Common myeloid progenitor, CD34-positive (primary cell): ENCODE measurements at places on chromosomes 1 and 21.

GRCh38 chr1:165424454-165425216 is 20.3 kb downstream of the RXRG start:
- peak; percentile 76 for DNase-seq
- H3K27ac ChIP-seq: no peak overlapping the region
- H3K4me3 ChIP-seq: no peak overlapping the region
- H3K4me1 ChIP-seq: peaks cover 10% of the 10 kb centered on the region

GRCh38 chr1:211583011-211583992 is 4.3 kb upstream of the SLC30A1 start:
- H3K27ac ChIP-seq: no peak overlapping the region
- no peaks in the 10 kb centered on the region for H3K27me3 ChIP-seq
- H3K4me3 ChIP-seq: no peak overlapping the region
- H3K36me3 ChIP-seq: no peaks in the 10 kb centered on the region

DNA sequence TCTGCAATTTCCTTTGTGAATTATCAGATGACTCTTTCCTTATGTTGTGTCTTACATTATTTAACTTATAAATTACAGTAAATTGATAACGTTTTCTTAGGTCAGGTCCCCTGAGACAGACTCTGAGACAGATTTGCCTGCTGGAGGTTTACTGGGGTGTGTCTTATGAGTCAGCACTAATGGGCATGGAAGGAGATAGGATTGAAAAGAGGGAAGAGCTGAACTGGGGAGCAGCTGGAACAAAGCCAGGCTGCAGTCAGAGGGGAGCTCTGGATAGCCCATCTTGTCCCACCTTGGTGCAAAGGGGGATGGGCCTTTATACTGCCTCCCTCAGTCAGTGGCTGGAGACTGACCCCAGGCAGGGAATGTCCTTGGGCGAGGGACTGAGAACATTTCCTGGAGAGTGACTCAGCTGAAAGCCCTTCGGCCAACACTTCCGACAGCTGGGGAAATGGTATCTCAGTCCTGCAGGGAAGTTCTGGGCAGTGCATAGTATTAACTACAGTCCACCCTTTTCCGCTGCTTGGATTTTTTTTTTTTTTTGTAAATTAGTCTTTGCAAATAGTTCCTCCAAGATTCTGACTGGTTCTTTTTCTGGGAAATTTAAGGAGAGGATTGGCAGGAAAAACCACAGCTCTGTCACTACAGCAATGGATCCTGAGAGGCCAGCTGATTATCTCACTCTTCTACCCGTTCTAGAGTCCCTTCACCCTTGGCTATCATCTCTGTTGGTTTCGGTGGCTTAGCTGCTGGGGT is 39.1 kb upstream of the CDC42BPA start:
- peaks cover 3% of the 10 kb centered on the region for H3K27me3 ChIP-seq
- H3K4me1 ChIP-seq: no peaks in the 10 kb centered on the region
- H3K36me3 ChIP-seq: no peaks in the 10 kb centered on the region
- H3K27ac ChIP-seq: no peak overlapping the region
- no peak for DNase-seq
- H3K4me3 ChIP-seq: no peak overlapping the region

GRCh38 chr21:46428286-46428685 is 30.4 kb upstream of the DIP2A start:
- H3K4me3 ChIP-seq: no peak overlapping the region
- H3K36me3 ChIP-seq: peaks cover 71% of the 10 kb centered on the region
- no peak overlapping the region for H3K27ac ChIP-seq
- DNase-seq: no peak

- DNase-seq: no peak
- H3K4me3 ChIP-seq: no peak overlapping the region
- peaks cover 2% of the 10 kb centered on the region for H3K27me3 ChIP-seq
Observed at GRCh38 chr1:235628316-235629005, 21.1 kb downstream of the GNG4 start.

GRCh38 chr1:75600781-75601180 is 10.1 kb downstream of the SLC44A5 start:
- DNase-seq: no peak
- H3K4me1 ChIP-seq: no peaks in the 10 kb centered on the region
- H3K4me3 ChIP-seq: no peak overlapping the region
- H3K36me3 ChIP-seq: no peaks in the 10 kb centered on the region
- no peaks in the 10 kb centered on the region for H3K27me3 ChIP-seq

GRCh38 chr1:15460708-15461095 is 4.2 kb downstream of the CELA2A start:
- H3K27ac ChIP-seq: no peak overlapping the region
- no peaks in the 10 kb centered on the region for H3K4me1 ChIP-seq
- no peaks in the 10 kb centered on the region for H3K27me3 ChIP-seq
- H3K36me3 ChIP-seq: no peaks in the 10 kb centered on the region

GRCh38 chr1:3159121-3159520 is 90.1 kb downstream of the PRDM16 start:
- no peaks in the 10 kb centered on the region for H3K36me3 ChIP-seq
- no peaks in the 10 kb centered on the region for H3K27me3 ChIP-seq
- DNase-seq: peak; percentile 47
- peaks cover 43% of the 10 kb centered on the region for H3K4me1 ChIP-seq
- no peak overlapping the region for H3K4me3 ChIP-seq

- DNase-seq: peak; percentile 8
- H3K36me3 ChIP-seq: no peaks in the 10 kb centered on the region
- no peak overlapping the region for H3K27ac ChIP-seq
- H3K4me3 ChIP-seq: no peak overlapping the region
- H3K27me3 ChIP-seq: no peaks in the 10 kb centered on the region
Observed at GRCh38 chr1:200628223-200628881, 7.8 kb upstream of the KIF14 start.

GRCh38 chr21:45136927-45137611 is 62.7 kb downstream of the ADARB1 start:
- DNase-seq: peak; percentile 85
- no peaks in the 10 kb centered on the region for H3K27me3 ChIP-seq
- no peaks in the 10 kb centered on the region for H3K36me3 ChIP-seq
- H3K4me3 ChIP-seq: no peak overlapping the region
- no peak overlapping the region for H3K27ac ChIP-seq

GRCh38 chr21:41520560-41521442 is 12.8 kb upstream of the TMPRSS2 start:
- H3K27me3 ChIP-seq: no peaks in the 10 kb centered on the region
- DNase-seq: no peak
- H3K36me3 ChIP-seq: no peaks in the 10 kb centered on the region
- no peaks in the 10 kb centered on the region for H3K4me1 ChIP-seq
- H3K27ac ChIP-seq: no peak overlapping the region

DNA sequence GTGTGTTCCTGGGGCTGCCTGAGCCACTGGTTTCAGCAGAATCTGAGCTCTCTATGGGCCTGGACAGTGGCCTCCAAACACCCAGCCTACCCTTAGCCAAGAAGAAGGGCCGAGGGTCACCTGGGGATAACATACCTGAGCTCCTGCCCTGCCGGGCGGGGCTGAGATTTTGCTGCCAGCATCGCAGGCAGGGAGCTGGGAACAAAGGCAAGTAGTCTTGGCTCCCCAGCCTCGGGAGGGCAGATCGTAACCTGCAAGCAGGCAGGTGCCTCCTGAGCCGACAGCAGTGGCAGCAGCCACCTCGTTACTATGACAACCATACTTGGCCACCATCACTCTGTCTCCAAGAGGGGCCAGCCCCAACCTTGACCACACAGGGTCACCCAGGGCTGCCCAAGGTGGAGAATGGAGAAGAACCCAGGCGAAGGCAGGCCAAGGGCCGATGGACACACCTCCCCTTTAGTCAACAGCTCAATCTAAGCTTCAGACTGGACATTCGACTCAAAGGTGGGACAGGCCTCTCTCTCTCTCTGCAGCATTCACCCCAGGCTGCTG is 54.6 kb downstream of the TOMM20 start:
- peaks cover 51% of the 10 kb centered on the region for H3K4me1 ChIP-seq
- DNase-seq: no peak
- H3K27ac ChIP-seq: no peak overlapping the region

GRCh38 chr1:231508941-231509340 is 19.5 kb upstream of the TSNAX start:
- H3K4me3 ChIP-seq: no peak overlapping the region
- no peaks in the 10 kb centered on the region for H3K36me3 ChIP-seq
- H3K27ac ChIP-seq: no peak overlapping the region
- no peaks in the 10 kb centered on the region for H3K4me1 ChIP-seq
- DNase-seq: no peak
